ENCODE measurements at places on chromosomes 2 and 18. TPM values are rescaled to one million over a fixed set of nuclear protein-coding genes. Genes with fewer than 3 reads are reported as not detected.

DNA sequence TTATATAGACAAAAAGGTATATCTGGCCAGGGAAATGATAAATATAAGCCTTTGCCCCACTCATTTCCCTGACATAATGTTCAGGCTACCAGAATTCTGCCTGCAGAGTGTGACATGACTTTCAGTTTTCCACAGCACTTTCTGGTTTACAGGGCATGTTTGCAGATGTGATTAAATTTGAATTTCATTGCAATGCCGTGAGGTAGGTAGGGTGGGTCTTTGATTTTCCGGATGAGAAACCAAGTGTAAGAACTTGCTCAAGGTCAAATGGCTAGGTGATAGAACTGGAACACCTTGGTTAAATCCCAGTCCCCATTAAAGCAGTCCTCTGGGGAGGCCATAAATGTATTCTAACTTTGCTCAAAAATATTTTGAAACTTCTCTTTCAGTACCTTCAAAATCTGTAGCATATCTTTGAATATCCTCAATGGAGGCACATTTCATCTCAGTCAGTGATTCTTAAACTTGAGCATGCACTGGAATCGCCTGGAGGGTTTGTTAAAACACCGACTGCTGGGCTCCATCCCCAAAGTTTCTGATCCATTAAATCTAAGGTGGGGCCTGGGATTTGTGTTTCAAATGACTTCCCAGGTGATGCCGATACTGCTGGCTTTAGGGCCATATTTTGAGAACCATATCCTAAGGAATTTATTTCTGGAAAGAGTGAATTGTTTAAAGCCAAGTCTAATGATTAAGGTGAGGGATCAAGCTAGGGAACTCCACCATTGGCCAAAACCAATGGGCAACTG is 35.0 kb downstream of the MRPL33 start:
- no peak for DNase-seq

DNA sequence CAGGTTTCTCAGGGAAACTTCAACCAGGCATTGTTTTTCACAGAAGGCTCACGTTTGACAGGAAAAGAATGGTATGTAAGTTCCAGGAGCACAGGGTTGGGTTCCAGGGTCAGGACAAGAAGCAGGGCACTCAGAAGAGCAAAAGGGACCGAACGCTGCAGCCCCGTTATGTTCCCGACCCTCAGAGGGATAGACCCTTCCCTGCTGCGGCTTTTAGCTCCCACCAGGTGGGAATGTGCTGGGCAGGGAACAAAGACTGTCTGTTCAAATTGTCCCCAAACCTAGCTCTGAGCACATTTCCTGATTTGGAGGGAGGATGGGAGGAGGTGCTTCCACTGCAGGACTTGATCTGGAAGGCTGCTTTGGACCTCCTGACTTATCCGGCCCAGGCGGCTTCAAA is 130.1 kb downstream of the RAB3GAP1 start:
- DNase-seq: no peak

Gene HOXD13
- not detected for polyA plus RNA-seq

Gene RAD51AP2
- 0.11 TPM for polyA plus RNA-seq

DNA sequence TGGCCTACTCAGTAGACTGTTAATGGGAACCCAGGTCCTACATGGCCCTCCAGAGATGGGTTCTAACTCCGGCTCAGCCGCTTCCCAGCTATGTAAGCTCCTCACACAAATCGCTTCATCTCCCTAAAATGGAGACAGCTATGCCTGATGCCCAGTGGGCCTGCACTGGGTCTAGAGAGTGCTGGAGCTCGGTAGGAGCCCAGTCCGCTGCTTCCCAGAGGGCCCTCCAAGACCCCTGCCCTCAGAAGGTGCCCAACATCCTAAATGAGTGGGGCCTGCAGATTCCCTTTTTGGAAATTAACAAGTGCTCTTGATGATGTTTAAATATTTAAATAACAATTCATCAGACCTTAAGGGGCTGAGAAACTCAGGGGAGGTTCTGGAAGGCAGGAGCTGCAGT is 47.1 kb downstream of the HS1BP3 start:
- no peak for DNase-seq

Gene CD207
- polyA plus RNA-seq: 0.19 TPM

DNA sequence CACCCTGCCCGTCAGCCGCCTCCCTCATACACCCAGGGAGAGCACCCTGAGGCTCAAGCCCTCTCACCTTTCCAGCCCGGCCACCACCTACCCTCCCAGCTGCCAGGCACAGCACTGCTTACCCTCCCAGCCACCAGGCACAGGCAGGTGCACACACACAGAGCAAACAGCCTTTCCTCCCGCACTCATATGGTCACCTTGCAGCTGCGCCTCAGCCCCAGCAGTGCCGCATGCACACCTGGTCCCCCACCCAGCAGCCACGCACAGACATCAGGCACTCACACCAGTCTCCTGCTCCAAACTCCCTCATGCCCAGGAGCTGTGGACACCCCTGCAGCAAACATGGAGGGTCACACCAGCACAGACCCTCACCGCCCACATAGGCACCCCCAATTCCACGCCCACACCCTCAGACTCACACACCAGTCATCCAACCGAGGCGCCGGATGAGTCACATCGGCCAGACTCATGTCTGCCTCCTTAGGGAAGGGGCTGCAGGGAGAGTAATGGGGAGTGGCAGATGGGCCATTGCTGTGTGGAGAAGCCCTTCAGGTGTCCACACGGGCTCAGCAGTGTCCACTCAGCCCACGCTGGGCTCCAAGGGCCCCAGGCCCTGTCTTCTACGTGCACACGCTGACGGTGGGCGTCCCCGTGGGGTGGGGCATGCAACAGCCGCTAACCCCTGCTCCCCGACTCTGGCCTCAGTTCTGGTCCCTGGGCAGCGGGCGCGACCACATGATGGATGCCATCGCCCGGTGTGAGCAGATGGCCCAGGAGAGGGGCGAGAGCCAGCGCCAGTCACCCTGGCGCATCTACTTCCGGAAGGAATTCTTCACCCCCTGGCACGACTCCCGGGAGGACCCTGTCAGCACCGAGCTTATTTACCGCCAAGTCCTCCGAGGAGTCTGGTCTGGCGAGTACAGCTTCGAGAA is 22.3 kb upstream of the GPR17 start:
- DNase-seq: no peak
